Stimulated activated naive B cell treated with anti-CD40 and anti-IgM and Interleukin-4, amounts not matched to agents 10 μg/mL and 1 μg/mL and 100 μg/mL, for 72 hours (primary cell): ENCODE measurements at places on chromosomes 5 and 9.
A peak's percentile ranks its signal among the peaks of the same experiment; 100 is the strongest.

DNA sequence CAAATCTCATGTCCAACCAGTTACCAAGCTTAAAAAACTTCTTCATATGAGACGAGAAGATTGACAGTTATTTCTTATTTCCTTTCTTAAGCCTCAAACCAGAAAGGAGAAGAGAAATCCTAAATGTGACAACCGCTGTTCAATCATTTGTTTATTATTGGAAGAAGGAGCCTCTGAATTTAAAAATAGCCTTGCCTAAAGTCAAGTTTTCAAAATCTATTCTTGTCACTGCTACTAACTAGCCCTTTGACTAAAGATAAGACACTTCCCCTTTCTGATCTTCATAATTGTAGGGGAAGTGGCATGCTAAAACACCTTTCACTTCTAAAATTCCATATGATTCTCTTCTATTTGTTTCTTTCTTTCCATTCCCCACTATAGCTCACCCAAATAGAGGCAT, 106.2 kb upstream of the EMB start:
- no peak for DNase-seq
- no peak overlapping the region for H3K27ac ChIP-seq
- H3K36me3 ChIP-seq, result peaks cover 3% of the 10 kb centered on the region
- peak overlapping the region; percentile 43 for H3K4me3 ChIP-seq
- H3K27me3 ChIP-seq, result no peaks in the 10 kb centered on the region

GRCh38 chr5:14319102-14319501, 176.0 kb downstream of the TRIO start:
- H3K27me3 ChIP-seq, result no peaks in the 10 kb centered on the region
- no peak overlapping the region for H3K27ac ChIP-seq
- H3K4me1 ChIP-seq, result peaks cover 6% of the 10 kb centered on the region
- H3K36me3 ChIP-seq, result peaks cover 52% of the 10 kb centered on the region
- H3K4me3 ChIP-seq, result no peak overlapping the region
- DNase-seq, result no peak

DNA sequence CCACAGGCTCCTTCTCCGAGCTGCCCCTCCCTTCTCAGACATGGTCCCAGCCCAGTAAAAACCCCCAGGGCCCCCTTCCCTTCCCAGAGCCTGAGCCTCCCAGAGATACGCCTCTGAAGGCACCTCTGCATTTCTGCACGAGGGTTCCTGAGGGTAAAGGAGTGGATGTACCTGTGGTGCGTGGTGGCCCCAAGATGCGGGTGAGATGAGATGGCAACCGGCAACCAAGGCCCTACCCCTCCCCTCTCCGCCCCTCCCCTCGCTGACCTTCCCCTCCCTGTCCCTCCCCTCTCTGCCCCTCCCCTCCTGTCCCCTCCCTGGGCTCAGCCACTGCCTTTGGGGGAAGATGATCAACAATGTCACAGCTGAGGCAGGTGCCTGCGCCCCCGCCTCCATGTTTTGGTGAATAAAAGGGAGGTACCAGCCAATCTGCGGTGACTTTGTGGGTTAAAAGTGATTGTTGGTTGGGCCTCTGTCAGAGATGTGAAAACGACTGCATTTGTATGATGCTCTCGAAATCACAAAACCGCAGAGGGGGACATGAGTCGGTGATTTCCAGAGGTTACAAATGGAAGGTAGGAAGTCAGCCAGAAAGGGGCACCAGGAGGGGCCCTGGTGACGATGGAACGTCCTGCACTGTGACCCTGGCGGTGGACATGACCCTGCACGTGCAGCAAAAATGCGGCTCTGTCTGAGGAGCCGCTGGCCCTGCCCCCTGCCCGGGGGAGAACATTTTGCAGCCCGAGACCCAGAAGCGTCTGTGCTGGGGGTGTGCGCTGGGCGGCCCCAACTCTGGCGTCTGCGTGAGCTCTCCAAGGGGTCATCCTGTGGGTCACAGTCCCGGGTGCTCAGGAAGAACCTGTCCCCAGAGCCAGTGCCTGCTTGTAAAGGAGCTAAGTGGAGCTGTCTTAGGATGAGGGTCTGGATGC, 3.7 kb downstream of the LCN9 start:
- H3K4me1 ChIP-seq, result no peaks in the 10 kb centered on the region
- no peak overlapping the region for H3K27ac ChIP-seq
- no peak for DNase-seq

GRCh38 chr5:158292981-158293380, 434.0 kb upstream of the CLINT1 start:
- H3K4me3 ChIP-seq, result no peak overlapping the region
- no peaks in the 10 kb centered on the region for H3K27me3 ChIP-seq
- no peak overlapping the region for H3K27ac ChIP-seq

GRCh38 chr5:145341842-145342241, 493.3 kb downstream of the PRELID2 start:
- H3K4me3 ChIP-seq, result no peak overlapping the region
- no peaks in the 10 kb centered on the region for H3K27me3 ChIP-seq
- no peaks in the 10 kb centered on the region for H3K36me3 ChIP-seq
- DNase-seq, result no peak
